Right lobe of liver (tissue), 6 donors: ENCODE measurements at places on chromosomes 5 and 9. TPM values are rescaled to one million over a fixed set of nuclear protein-coding genes. Genes with fewer than 3 reads are reported as not detected.

DNA sequence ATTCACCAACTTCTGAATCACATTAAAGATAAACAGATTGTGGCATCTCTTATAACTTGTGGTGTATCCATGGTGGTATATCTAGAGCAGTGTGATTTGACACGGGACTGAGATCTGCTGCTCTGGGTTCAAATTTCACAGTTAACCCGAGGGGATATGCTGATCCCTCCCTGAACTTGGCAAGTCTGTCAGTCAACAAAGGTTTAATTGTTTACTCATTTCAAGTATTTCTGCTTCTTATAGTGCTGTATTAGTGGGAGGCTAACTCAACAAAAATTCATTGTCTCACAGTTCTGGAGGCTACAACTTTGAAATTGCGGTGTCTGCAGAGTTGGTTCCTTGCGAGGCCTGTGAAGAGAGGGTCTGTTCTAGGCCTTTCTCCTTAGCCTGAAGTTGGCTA, 1175.2 kb downstream of the PTPRD start:
- no peak for DNase-seq
- no peak overlapping the region for H3K4me3 ChIP-seq
- H3K27ac ChIP-seq = no peak overlapping the region
- H3K4me1 ChIP-seq = no peaks in the 10 kb centered on the region

DNA sequence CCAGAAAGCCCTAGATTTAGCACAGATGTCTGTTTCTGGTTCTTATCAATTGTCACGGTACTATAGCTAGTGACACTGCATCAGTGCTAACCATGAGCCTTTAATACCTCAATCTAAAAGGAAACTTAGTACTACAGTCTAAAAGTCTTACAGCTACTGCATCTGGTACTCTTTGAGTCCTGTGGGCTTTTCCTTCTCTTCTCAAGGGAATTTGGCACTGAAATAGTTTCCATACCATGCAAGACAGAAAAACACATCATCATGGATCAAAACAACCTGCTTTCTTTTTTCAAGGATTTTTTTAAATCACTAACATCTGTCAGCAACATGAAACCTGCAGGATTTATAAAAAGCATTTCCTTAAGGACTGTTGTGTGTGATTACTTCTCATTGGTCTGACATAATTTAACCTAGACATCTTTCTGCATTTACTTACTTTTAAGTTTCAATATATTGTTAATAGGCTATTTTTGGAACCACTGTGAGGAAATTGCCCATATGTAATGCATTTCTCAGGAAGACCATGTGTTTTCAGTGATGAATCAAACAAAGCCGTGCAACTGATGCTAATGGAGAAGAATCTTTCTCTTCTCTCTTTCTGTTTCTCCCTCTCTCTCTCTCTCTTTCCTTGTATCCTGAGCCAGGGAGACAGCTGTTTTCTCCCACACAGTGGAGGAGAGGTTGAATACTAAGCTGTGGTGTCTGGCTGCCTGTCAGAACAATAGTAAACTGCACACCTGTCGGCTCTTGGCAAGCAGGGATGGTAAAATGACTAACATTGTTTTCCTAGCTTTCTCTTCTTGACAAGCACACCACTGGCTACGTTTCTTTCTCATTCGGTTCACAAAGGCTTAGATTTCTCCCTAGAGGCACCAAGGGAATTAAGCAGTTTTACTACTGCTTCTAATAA, 273.4 kb downstream of the CSNK1G3 start:
- H3K4me3 ChIP-seq = no peak overlapping the region
- DNase-seq = no peak
- H3K4me1 ChIP-seq = no peaks in the 10 kb centered on the region
- no peaks in the 10 kb centered on the region for H3K27me3 ChIP-seq
- H3K36me3 ChIP-seq = no peaks in the 10 kb centered on the region

GRCh38 chr5:116652196-116652729, 77.6 kb upstream of the SEMA6A start:
- no peaks in the 10 kb centered on the region for H3K4me1 ChIP-seq
- no peak overlapping the region for H3K4me3 ChIP-seq
- no peaks in the 10 kb centered on the region for H3K27me3 ChIP-seq
- H3K36me3 ChIP-seq = no peaks in the 10 kb centered on the region
- H3K27ac ChIP-seq = no peak overlapping the region

DNA sequence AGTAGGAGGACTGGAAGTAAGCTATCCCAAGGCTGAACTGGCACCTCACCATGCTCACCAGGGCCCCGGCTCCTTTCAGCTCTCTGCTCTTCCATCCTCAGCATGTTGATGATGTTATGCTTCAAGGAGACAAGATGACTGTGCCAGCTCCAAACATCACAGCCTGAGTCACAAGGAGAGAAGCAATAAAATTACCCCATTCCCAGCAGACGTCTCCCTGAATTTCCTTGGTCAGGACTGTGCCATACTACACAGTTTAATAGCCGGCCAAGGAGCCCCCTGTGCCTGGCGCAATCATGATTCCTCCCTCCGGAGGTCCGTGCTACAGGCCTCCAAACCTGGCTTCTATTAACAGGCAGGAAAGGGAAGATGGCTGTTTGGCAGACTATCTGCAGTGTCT, 51.2 kb upstream of the ROR2 start:
- H3K27me3 ChIP-seq = no peaks in the 10 kb centered on the region
- H3K36me3 ChIP-seq = no peaks in the 10 kb centered on the region
- H3K4me3 ChIP-seq = no peak overlapping the region
- H3K27ac ChIP-seq = no peak overlapping the region

- H3K36me3 ChIP-seq = peaks cover 8% of the 10 kb centered on the region
- no peak overlapping the region for H3K27ac ChIP-seq
- no peak overlapping the region for H3K4me3 ChIP-seq
- DNase-seq = no peak
Observed at GRCh38 chr5:80784451-80784850, 129.7 kb upstream of the DHFR start.

- no peak for DNase-seq
- no peaks in the 10 kb centered on the region for H3K4me1 ChIP-seq
- no peaks in the 10 kb centered on the region for H3K27me3 ChIP-seq
Observed at GRCh38 chr9:79026316-79026715, 545.4 kb upstream of the TLE4 start.

DNA sequence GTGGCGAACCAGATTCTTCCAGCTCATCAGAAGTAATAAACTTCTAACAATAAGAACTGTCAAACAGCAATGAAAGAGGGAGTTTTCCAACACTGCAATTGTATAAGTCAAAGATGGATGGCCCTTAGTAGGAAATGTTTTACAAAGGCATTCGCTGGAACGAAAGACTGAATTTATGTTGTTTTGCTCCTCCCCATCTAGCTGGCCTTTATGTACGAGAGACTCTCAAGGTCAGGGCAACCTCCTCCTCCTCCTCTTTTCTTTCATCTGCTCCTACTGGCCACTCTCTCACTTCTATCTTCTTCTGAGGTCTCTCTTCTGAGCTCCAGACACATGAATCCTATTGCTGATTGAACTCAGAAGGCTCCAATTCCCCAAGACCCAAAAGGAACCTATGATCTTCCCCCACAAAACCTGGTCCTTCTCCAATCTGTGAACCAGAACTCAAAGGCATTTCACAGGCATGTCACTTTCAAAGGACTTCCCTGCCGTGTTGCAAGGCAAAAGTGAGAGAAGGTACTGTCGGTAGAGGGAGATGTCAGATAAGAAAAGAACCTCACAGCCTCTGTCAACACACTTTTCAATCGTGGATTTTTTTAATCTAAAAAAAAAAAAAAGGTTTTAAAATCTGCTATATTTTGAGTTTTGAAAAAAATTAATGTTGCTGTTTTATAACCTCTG, 28.5 kb upstream of the PUM3 start:
- H3K27me3 ChIP-seq = no peaks in the 10 kb centered on the region
- H3K27ac ChIP-seq = no peak overlapping the region
- DNase-seq = no peak
- H3K36me3 ChIP-seq = no peaks in the 10 kb centered on the region
- no peaks in the 10 kb centered on the region for H3K4me1 ChIP-seq
- H3K4me3 ChIP-seq = no peak overlapping the region

DNA sequence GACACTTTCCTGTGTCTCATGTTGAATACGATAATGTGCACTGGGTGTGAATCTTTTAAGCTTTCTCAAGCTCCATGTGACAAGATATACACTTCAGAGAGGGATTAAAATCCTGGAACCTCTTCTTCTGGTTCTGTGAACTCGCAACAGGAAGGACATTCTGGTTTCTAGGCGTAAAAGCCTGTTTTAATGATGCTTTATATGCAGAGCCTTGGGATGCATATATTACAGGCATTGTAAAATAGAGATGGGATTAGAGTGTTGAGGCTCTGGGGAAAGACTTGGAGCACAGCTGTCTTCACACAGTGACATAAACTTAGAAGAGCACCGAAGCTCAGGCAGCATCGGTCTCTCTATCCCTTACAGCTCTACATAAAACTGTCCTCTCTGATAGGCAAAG, 107.7 kb upstream of the SV2C start:
- no peaks in the 10 kb centered on the region for H3K27me3 ChIP-seq
- H3K4me1 ChIP-seq = no peaks in the 10 kb centered on the region
- no peaks in the 10 kb centered on the region for H3K36me3 ChIP-seq
- no peak overlapping the region for H3K27ac ChIP-seq
- DNase-seq = no peak

DNA sequence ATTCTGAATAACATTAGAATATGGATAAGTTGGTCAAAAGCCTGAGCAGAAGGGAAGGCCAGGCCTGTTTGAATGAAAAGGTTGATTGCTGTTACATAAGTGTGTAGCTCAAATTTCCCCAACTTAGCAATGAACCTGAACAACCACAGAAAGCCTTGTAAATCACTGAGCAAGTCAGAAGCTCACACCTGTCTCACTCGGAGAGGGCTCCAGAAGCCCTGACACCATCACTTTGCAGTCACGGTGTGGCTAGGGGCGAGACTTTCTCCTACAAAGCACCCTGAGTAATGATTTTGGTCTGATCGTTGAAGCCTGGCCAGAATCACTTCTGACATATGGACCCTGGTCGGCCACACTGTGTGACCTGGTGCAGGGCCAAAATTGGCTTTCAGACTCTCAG, 62.0 kb downstream of the MTX3 start:
- H3K36me3 ChIP-seq = no peaks in the 10 kb centered on the region
- H3K4me1 ChIP-seq = no peaks in the 10 kb centered on the region
- no peak overlapping the region for H3K27ac ChIP-seq
- DNase-seq = no peak
- H3K4me3 ChIP-seq = no peak overlapping the region

GRCh38 chr9:120442308-120442995, 137.5 kb downstream of the CDK5RAP2 start:
- no peaks in the 10 kb centered on the region for H3K4me1 ChIP-seq
- no peak overlapping the region for H3K4me3 ChIP-seq
- no peaks in the 10 kb centered on the region for H3K27me3 ChIP-seq
- DNase-seq = no peak

- H3K4me3 ChIP-seq = no peak overlapping the region
- no peak for DNase-seq
- no peak overlapping the region for H3K27ac ChIP-seq
- no peaks in the 10 kb centered on the region for H3K4me1 ChIP-seq
Observed at GRCh38 chr9:71814815-71815214, 46.5 kb upstream of the CEMIP2 start.

GRCh38 chr5:124236361-124237205, 509.9 kb downstream of the ZNF608 start:
- H3K36me3 ChIP-seq = no peaks in the 10 kb centered on the region
- H3K4me1 ChIP-seq = no peaks in the 10 kb centered on the region
- H3K4me3 ChIP-seq = no peak overlapping the region

- no peak overlapping the region for H3K27ac ChIP-seq
- H3K4me3 ChIP-seq = no peak overlapping the region
- H3K36me3 ChIP-seq = no peaks in the 10 kb centered on the region
- H3K27me3 ChIP-seq = no peaks in the 10 kb centered on the region
- H3K4me1 ChIP-seq = no peaks in the 10 kb centered on the region
Observed at GRCh38 chr5:107289030-107289714, 381.6 kb downstream of the EFNA5 start.

DNA sequence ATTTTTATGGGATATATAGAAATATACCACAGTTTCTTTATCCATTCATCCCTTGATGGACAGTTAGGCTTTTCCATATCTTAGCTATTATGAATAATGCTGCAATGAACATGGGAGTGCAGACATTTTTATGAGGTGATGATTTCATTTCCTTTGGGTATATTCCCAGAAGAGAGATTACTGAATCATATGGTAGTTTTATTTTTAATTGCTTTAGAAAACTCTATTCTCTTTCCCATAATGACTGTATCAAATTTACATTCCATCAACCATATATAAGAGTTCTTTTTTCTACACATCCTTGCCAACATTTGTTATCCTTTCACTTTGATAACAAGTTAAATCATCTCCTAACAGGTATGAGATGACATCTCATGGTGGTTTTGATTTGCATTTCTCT, 821.6 kb downstream of the TLE1 start:
- DNase-seq = no peak
- no peak overlapping the region for H3K27ac ChIP-seq
- no peaks in the 10 kb centered on the region for H3K4me1 ChIP-seq
- H3K36me3 ChIP-seq = no peaks in the 10 kb centered on the region

- H3K4me1 ChIP-seq = no peaks in the 10 kb centered on the region
- no peak overlapping the region for H3K27ac ChIP-seq
- no peaks in the 10 kb centered on the region for H3K27me3 ChIP-seq
- no peak overlapping the region for H3K4me3 ChIP-seq
- no peaks in the 10 kb centered on the region for H3K36me3 ChIP-seq
Observed at GRCh38 chr5:34533582-34534522, 122.3 kb upstream of the RAI14 start.

DNA sequence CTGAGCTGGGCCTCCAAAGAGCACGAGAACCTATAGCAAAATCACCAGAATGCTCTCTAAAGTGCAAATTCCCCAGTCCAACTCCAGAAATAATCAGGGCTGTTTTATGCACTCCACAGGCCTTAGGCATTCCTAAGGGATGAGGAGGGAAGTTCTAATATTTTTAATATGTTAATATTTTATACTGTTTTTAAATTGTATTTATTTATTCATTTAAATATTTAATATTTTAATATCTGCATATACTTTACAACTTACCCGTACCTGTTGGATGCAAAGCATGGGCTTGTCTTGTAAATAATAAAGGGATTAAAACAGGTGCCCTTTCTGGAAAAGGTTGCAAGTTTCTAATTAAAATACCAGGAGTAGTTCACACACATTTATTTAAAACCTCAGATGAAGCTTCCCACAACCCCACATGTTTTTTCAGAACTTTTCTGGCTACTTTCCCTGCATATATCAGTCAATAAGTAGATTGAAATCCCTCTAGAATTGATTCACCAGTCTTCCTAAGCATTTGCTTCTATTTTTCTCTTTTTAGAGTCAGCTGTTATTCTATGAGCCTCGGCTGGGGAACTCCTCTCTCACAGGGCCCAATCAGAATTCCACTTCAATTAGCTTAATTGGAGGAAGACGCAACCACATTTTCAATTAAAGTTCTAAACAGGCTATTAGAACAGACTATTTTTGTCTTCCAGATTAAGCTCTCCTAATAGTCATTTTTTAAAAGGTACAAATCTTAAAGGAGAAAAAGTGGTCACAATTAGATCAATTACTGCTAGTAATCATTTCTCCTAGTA, 140.8 kb downstream of the CDH6 start:
- no peak for DNase-seq
- no peaks in the 10 kb centered on the region for H3K36me3 ChIP-seq
- no peak overlapping the region for H3K4me3 ChIP-seq
- no peaks in the 10 kb centered on the region for H3K27me3 ChIP-seq
- H3K4me1 ChIP-seq = no peaks in the 10 kb centered on the region

- no peak overlapping the region for H3K27ac ChIP-seq
- no peaks in the 10 kb centered on the region for H3K36me3 ChIP-seq
- DNase-seq = no peak
- no peak overlapping the region for H3K4me3 ChIP-seq
- H3K27me3 ChIP-seq = no peaks in the 10 kb centered on the region
- no peaks in the 10 kb centered on the region for H3K4me1 ChIP-seq
Observed at GRCh38 chr9:8521112-8521511, 721.5 kb upstream of the DMAC1 start.

FEM1C gene
- total RNA-seq = 10.6 TPM

CA9 gene
- total RNA-seq = 0.93 TPM

ALDH1B1 gene
- total RNA-seq = 78.3 TPM

PCDHA9 gene
- not detected for total RNA-seq

SPATA31D4 gene
- not detected for total RNA-seq

SLF1 gene
- 2.6 TPM for total RNA-seq
